Activated CD4-positive, alpha-beta T cell treated with anti-CD3 and anti-CD28 coated beads, Interleukin-2, amount 10 ng/mL, durations not matched to agents 24 days and 14 days (primary cell): ENCODE measurements at places on chromosomes 5 and 9. TPM values are rescaled to one million over a fixed set of nuclear protein-coding genes. Genes with fewer than 3 reads are reported as not detected.
A peak's percentile ranks its signal among the peaks of the same experiment; 100 is the strongest.

Gene DAB2IP
- total RNA-seq: not detected in 2 replicates

DNA sequence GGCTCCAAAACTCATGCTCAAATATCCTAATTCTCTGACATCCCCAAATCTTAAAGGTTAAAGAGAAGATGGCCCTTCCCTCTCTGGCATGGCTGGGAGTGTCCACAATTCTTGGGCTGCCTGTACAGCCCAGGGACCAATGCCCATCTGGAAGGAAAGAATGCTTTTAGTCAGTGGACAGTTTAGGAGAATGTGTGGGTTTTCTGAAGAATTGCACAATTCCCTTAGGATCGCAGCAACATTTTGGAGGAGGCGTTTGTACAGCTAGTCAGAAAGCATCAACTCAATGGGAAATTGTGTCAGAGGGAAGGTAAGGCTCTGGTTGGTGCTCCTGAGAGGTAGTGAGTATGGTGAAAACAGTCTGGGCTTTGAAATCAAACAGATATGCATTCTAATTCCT is 15.0 kb downstream of the FAM193B start:
- H3K27ac ChIP-seq: no peak overlapping the region
- peaks cover 27% of the 10 kb centered on the region for H3K36me3 ChIP-seq
- no peak overlapping the region for H3K4me3 ChIP-seq
- no peaks in the 10 kb centered on the region for H3K27me3 ChIP-seq
- DNase-seq: no peak

- H3K4me3 ChIP-seq: no peak overlapping the region
- H3K27ac ChIP-seq: no peak overlapping the region
- H3K27me3 ChIP-seq: no peaks in the 10 kb centered on the region
- H3K4me1 ChIP-seq: peaks cover 12% of the 10 kb centered on the region
- no peak for DNase-seq
Measured at GRCh38 chr5:75468593-75468992, 42.8 kb downstream of the CERT1 start.

DNA sequence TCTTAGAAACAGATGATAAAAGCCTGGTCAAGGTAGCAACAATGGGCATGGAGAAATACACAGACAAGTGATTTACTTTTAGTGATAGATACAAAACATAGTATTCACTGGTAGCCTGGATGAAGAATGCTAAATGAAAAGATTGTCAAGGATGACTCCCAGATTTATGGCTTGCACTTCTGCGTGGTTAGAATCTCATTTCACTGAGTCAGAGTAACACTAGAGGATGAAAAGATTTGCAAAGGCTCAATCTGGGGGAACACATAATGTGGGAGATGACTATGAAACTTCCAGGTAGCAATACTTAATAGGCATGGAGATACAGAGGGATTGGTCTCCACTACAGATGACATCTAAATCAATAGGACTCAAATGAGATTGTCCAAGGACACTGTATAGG is 38.4 kb downstream of the AGTPBP1 start:
- no peak overlapping the region for H3K4me3 ChIP-seq
- H3K27me3 ChIP-seq: no peaks in the 10 kb centered on the region
- no peak overlapping the region for H3K27ac ChIP-seq
- peaks cover 6% of the 10 kb centered on the region for H3K36me3 ChIP-seq
- no peak for DNase-seq

- H3K4me3 ChIP-seq: no peak overlapping the region
- peaks cover 11% of the 10 kb centered on the region for H3K27me3 ChIP-seq
- DNase-seq: no peak
Measured at GRCh38 chr5:74556631-74557595, 83.6 kb downstream of the ENC1 start.

- peaks cover 16% of the 10 kb centered on the region for H3K4me1 ChIP-seq
- no peaks in the 10 kb centered on the region for H3K36me3 ChIP-seq
Measured at GRCh38 chr5:107570805-107571531, 99.8 kb downstream of the EFNA5 start.

- no peak overlapping the region for H3K4me3 ChIP-seq
- no peaks in the 10 kb centered on the region for H3K4me1 ChIP-seq
- H3K27me3 ChIP-seq: no peaks in the 10 kb centered on the region
Measured at GRCh38 chr9:8926461-8926860, 1126.9 kb upstream of the DMAC1 start.

- no peak overlapping the region for H3K27ac ChIP-seq
- H3K27me3 ChIP-seq: no peaks in the 10 kb centered on the region
- no peak for DNase-seq
- H3K36me3 ChIP-seq: peaks cover 5% of the 10 kb centered on the region
- no peaks in the 10 kb centered on the region for H3K4me1 ChIP-seq
Measured at GRCh38 chr9:77770340-77770739, 122.2 kb upstream of the GNA14 start.

- H3K27me3 ChIP-seq: no peaks in the 10 kb centered on the region
- H3K4me3 ChIP-seq: peak overlapping the region; percentile 85
- peak overlapping the region; percentile 99 for H3K27ac ChIP-seq
- DNase-seq: peak; percentile 90
Measured at GRCh38 chr9:120891245-120891883, 14.4 kb upstream of the PHF19 start.

DNA sequence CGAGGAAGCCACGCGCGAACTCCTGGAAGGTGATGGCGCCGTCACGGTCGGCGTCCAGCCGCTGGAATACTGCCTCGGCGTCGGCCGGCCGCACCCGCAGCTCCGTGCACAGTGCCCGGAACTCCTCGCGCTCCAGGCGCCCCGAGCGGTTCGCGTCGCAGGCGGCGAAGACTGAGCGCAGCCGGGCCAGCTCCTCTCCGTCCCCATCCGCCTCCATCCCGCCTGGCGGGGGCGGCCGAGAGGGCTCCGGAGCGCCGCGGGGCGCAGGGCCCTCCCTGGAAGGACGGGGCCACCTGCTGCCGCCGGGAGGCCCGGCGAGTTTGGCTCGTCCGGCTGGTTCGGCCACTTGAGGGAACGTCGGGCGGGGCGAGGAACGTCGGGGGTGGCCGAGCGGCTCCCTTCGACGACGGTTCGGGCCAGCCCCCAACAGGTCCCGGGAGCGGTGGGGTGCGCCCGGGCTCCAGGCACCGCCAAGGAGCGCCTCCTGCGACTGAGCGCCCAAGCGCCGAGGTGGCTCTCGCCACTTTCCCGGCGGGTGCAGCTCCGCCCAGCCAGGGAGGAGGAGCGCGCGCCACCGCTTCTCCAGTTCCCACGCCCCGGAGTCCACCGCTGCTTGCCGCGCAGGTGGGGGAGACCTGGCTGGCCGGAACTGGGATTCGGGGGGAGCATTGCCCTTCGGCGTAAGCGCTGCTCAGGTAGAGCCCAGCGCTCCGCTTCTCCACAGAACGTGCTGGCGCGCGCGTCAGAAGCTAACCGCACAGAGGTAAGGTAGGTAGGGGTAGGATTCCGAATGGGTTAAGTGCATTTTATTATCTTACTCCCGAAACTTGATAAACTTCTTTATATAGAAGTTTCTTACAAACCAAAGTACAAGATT is at the start of gene RASEF:
Gene RASEF, minus strand, starts transcription at position 492 of the 877 bp plus-strand sequence. Its CDS starts 275 bp downstream, at position 217.
- peaks cover 34% of the 10 kb centered on the region for H3K27me3 ChIP-seq
- H3K36me3 ChIP-seq: no peaks in the 10 kb centered on the region
- no peak within 1 kb of the TSS for H3K4me3 ChIP-seq
- no peak within 1 kb of the TSS for H3K27ac ChIP-seq
- DNase-seq: no peak
- no peaks in the 10 kb centered on the region for H3K4me1 ChIP-seq
